Activated effector memory CD4-positive, alpha-beta T cell treated with Interleukin-2 at 50 U/mL for 16 hours (primary cell): ENCODE measurements at places on chromosomes 2 and 18.

- DNase-seq: no peak
Observed at GRCh38 chr18:55250768-55251173, 291.5 kb upstream of the CCDC68 start.

GRCh38 chr2:44170311-44170717 lies 1.6 kb downstream of the PPM1B start:
- no peak for DNase-seq

DNA sequence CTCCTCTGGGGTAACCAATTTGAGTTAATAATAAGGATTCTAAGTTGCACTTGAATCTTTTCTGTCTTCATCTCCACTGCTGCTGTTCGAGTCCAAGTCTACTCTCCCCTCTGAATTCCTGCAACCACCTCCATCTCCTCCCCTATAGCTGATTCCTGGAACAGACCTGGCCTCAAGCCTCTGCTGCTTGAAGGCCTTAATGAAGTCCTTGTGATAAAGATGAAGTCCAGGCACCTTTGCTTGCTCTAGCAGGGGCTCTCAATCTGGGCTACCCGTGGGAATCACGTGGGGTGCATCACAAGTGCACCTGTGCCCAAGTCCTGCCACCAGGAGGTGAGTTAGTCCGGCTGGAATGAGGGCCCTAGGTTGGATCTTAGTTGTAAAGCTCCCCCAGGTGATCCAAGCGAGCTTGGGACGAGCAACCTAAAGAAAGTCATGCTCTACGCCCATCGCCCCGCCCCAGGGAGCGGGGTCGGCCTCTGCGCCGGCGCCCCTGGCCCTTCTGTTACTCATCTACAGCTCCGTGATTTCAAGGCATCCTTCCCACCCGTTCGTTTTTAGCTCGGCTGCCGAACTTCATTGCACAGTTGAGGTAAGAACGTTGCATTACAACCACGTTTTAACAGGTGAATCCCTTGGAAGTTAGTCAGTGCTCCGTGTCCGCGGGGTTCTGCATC lies 905 bp upstream of the IAH1 start:
- no peak for DNase-seq

DNA sequence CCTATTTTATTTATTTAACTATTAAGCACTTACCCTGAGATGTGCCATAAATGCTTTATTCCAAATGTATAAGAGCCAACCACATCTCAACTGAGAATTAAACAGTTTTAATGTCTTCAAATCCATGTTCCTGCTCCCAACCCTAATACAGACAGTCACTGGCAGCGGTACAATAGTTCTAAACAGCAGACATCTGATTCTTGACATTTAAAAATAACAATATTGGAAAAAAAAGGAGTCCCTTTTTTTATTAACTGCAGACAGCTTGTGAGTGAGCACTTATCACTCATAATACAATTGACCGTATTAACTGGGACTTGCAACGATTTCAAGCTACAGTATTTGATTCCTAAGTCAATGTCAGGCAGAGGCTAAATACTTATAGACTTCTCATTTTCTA lies 424.6 kb downstream of the TGIF1 start:
- DNase-seq: no peak

GRCh38 chr2:30823452-30823851 lies 16.2 kb upstream of the CAPN13 start:
- DNase-seq: no peak

- no peak for DNase-seq
Observed at GRCh38 chr2:100039291-100039980, 103.0 kb downstream of the AFF3 start.
